SHP77 (cell line): ENCODE measurements at places on chromosomes 6 and 20.

GRCh38 chr20:11844691-11845090, 73.0 kb upstream of the BTBD3 start:
- no peak for DNase-seq

- DNase-seq, result no peak
Observed at GRCh38 chr6:7668936-7669335, 57.0 kb upstream of the BMP6 start.

DNA sequence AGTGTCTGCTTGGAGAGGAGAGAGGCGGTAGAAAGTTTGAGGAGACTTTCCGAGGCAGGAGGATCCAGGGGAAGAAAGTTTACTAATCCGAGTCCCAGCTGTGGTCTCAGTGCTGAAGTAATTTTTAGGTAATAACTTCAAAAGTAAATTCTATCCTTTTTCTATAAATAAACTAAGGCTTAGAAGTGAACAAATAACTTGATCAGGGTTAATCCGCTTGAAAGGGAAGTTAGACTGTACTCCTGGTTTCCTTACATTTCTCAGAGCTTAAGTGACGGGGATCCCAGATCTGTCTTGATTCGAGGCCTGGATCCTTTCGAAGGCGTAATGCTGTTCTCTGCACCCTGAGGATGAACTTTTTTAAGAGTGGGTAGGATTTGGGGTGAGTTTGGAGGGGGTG, 2.6 kb downstream of the STK35 start:
- no peak for DNase-seq

DNA sequence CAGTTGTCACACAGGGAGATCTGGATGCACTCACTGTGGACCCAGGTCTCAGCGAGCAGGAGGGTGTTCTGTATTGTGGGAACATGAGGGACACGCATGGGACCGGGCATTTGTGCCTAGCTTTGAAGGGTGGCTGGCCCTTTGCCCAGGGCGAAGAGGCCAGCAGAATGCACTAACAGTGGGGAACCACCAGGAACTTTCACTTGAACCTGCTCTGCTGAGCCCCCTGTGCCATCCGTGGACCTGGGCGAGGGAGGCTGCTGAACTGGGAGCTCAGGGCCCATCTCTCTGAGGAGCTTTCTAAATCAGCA, 1.2 kb upstream of the ULBP2 start:
- DNase-seq, result no peak

DNA sequence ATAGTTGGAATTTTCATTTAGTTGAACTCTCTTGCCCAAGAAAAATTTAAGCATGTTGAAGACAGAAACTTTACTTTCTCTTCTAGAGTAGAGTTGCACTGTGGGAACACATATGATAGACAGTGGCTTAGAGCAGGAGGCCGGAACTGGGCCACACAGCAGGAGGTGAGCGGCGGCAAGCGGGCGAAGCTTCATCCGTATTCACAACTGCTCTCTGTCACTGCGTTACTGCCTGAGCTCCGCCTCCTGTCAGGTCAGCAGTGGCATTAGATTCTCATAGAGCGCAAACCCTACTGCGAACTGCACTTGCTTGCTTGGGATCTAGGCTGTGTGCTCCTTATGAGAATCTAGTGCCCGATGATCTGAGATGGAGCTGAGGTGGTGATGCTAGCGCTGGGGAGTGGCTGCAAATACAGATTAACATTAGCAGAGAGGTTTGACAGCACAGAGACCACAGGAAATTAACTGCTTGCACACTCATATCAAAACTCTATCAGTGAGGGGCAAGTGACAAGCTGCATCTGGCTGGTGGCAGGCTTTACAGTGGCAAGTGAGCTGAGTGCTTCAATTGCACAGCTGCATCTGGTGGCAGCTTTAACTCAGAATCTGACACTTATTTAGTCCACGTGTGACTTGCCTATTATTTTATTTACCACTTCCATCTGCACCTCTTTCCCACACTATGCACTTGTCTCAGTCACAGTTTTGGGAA, 174.9 kb upstream of the C6orf118 start:
- no peak for DNase-seq

DNA sequence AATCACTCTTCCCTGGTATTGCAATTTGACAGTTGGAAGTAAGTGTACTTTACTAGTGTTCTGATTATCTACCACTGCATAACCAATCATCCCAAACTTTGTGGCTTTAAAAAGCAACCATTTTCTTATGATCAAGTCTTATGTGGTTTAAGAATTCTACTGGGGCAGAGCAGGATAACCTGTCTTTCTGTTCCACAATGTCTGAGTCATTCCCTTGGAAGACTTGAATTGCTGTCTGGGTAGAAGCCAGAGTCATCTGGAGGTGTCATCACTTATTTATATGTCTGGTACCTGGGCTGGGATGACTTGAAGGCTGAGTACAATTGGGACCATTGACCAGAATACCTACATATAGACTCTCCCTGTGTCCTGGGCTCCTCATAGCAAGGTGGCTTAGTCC, 644.3 kb downstream of the HDGFL1 start:
- no peak for DNase-seq

- peak; percentile 66 for DNase-seq
Observed at GRCh38 chr6:15662326-15663129, at the start of gene DTNBP1. Gene DTNBP1, minus strand, starts transcription at chr6:15663028. Its CDS starts 159 bp downstream, at chr6:15662869.

- DNase-seq, result no peak
Observed at GRCh38 chr6:4848382-4849068, 72.3 kb downstream of the CDYL start.

DNA sequence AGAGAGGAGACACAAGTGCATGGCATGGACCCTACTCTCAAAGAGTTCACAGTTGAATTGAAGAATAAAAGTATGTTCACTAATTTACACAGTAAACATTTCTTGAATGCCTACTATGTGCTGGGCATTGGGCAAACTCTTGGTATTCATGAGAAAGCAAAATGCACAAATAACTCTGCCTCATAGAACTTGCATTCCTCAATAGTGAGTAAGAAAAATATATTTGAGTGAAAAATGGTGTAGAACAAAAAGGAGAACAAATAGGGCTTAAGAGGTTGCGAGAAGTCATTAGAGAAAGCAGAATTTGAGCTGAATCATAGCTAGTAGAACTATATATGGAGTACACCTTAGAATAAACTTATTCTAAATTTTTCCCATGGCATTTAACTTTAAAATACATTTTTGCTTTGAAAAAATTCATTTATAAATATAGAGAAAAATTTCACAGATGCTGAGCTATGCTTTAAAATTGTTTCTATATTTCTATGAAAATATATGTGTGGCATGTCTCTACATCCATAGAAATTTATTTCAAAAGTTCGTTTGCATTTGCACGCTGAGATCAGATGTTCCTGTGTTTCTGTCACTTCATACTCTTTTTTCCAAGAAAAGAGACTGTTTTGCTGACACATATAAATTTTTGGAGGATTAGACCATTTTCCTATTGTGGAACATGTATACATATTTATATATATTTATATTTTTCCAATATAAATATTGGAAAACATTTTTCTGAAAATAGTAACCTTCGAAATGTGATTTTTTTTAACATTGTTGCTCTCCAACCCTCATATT, 236.1 kb downstream of the KCNQ5 start:
- DNase-seq, result no peak

DNA sequence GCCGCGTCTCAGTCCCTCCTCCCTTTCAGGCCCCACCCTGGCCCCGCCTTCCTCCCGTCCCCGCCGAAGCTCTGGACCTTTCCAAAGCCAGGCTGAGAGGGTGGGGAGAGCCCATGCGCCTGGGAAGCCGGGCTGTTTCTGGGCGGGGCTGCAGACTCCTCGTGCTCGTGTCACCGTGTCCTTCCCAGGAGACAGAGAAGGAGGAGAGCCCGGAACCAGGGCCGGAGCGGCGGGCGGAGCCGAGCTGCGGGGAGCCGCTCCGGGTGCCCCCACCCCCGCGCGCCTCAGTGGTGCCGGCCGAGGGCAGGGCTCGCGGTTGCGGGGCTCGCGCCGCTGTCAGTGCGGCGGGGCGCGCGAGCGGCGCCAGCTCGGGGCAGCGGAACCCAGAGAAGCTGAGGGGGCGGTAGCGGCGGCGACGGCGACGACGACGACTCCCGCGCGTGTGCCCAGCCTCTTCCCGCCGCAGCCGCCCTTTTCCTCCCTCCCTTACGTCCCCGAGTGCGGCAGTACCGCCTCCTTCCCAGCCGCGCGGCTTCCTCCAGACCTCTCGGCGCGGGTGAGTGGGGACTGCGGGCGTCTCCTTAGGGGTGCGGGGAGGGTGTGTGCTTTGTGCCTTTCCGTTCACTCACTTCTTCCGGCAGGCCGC, at the start of gene RALY:
Gene RALY (plus strand): TSS at position 336 of the 646 bp plus-strand sequence. CDS start 78,164 bp downstream, outside the sequence.
- peak; percentile 58 for DNase-seq

- DNase-seq, result no peak
Observed at GRCh38 chr6:50826803-50827202, 8.1 kb downstream of the TFAP2B start.

GRCh38 chr20:61968036-61968810, 97.5 kb downstream of the TAF4 start:
- no peak for DNase-seq

DNA sequence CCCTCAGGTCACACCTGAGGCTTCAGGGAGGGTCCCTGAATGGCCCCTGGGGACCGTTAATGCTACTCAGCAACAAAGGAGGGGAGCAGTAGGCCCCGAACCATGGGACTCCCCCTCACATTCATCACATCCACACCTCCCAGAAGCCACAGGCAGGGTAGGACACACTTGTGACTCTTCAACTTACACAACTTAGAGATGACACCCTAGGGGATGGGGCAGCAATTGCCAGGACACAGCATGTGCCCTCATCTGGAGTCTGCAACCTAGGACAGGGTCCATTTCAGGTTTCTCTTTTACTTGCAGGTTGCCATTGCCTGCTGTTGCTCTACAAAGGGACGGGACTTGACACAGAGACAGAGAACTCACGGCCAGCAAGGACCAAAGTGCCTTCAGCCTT, 770 bp downstream of the ULBP3 start:
- no peak for DNase-seq
